ENCODE measurements at places on chromosomes 12 and 14.

- DNase-seq: peak; percentile 26
These were observed 23.8 kb upstream of the STRAP start for GRCh38 chr12:15858353-15858752.

DNA sequence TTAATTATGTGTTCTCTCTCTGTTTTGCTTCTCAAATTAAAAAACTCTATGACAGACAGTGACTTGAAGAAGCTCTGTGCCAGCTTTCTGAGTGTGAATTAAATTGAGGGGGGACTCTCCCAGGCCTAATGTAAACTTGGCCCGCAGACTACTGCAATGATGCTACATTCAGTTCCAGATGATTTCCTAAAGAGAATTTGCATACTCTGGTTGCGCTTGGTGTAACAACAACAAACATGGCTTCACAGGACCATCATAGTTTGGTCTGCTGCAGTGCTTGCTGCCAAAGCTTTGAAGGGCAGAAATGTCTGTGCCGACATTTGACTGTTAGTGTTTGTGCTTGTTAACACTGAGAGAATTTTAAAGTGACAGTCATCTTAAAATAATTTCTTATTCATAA lies 25.0 kb downstream of the CFAP54 start:
- no peak for DNase-seq

GRCh38 chr12:45547822-45548221 lies 181.7 kb upstream of the ARID2 start:
- DNase-seq: peak; percentile 25

GRCh38 chr12:52213564-52214420 lies 19.3 kb upstream of the KRT7 start:
- DNase-seq: peak; percentile 75

- no peak for DNase-seq
These were observed 215.4 kb upstream of the RTL1 start for GRCh38 chr14:101118746-101119591.

DNA sequence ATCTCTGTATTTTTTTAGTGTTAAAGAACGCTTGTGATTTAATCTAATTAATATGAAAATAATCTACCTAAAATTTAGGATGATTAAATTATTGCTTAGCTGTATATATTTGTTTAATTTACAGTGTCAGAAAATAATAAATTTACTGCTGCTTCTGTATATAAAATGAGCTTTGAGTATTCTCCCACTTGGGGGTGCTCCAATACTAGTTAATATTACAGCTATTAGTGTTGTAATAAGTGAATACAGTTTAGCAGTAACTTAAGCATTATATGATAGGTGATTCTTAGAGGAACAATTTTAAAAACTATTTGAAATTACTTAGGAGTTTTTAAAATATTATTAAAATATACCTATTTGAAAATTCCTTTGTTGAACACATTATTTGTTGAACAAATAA lies 62.2 kb downstream of the PAPOLA start:
- no peak for DNase-seq

- no peak for DNase-seq
These were observed 32.0 kb upstream of the LMNTD1 start for GRCh38 chr12:25585021-25585523.

- DNase-seq: no peak
These were observed 694.0 kb upstream of the USP15 start for GRCh38 chr12:61566183-61566582.
